NCI-H524 (cell line): ENCODE measurements at places on chromosomes 5 and 9.

GRCh38 chr5:622359-622758, 10.2 kb downstream of the CEP72 start:
- no peak for DNase-seq

GRCh38 chr9:91119679-91120078, 242.0 kb downstream of the AUH start:
- DNase-seq: no peak

GRCh38 chr5:139251695-139252288, 41.7 kb upstream of the MATR3 start:
- DNase-seq: no peak

GRCh38 chr5:149217096-149217802, 54.4 kb upstream of the AFAP1L1 start:
- peak; percentile 86 for DNase-seq
